ENCODE measurements at places on chromosomes 7 and 10. TPM values are rescaled to one million over a fixed set of nuclear protein-coding genes. Genes with fewer than 3 reads are reported as not detected.
A peak's percentile ranks its signal among the peaks of the same experiment; 100 is the strongest.

SYT15B gene
- total RNA-seq, result not detected

FEZF1 gene
- 330 TPM for total RNA-seq

UNCX gene
- not detected for total RNA-seq

DNA sequence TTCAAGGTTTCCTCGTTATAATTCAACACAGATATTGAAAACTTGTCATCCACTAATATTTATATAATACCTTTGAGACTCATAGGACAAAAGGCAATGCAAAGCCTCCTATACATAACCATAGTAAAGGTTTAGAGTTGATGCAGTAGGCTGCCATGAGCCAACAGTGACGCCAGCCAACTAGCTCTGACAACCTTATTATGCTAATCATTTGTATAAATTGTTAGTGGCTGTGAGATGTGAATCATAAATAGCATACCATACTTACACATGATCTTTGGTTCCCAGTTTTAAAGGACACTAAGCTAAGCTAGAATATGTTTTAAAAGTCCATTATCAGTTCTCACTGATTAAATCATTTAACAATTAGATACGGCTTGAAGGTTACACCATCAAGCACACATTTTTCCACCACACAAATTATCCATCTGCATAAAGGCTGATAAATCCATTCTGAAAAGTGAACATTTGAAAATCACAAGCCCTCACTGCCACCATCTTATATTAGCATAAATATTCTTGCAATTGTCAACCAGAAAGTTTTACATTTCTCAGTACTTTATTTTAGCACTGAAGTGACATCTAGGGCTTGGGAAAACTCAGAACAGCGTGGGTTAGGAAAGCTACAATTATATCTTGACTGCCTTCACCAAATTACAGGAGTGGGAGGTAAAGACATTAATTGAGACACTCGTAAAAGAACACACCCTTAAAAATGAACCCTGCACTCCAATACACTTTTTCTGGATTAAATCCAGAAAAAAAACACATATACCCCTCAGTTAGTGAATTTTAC lies 30.7 kb downstream of the COA1 start:
- H3K4me3 ChIP-seq, result no peak overlapping the region
- no peaks in the 10 kb centered on the region for H3K4me1 ChIP-seq
- H3K27ac ChIP-seq, result no peak overlapping the region
- DNase-seq, result no peak
- H3K36me3 ChIP-seq, result peaks cover 3% of the 10 kb centered on the region
- no peaks in the 10 kb centered on the region for H3K27me3 ChIP-seq

DNA sequence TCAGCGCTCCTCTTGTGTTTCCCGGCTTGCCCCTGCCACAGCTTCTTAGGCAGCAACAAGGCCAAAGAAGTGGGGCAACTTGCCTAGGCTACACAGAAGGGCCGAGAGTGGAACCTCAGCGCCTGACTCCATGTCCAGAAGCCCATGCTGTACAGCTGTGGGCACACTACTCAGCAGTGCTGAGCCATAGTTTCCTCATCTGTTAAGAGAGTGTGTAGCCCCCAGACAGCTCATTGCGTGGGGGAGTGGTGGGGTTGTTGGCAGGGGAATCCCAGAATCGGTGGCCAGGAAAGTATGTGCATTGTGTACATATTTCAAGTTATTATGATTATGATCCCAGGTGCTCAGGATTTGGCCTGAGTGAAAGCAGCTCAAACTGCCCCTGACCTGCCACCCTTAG lies 96.2 kb downstream of the CDH23 start:
- H3K4me3 ChIP-seq, result no peak overlapping the region
- no peaks in the 10 kb centered on the region for H3K27me3 ChIP-seq
- no peaks in the 10 kb centered on the region for H3K4me1 ChIP-seq
- H3K27ac ChIP-seq, result no peak overlapping the region

- H3K4me1 ChIP-seq, result no peaks in the 10 kb centered on the region
- H3K27me3 ChIP-seq, result no peaks in the 10 kb centered on the region
- no peak overlapping the region for H3K27ac ChIP-seq
- H3K4me3 ChIP-seq, result no peak overlapping the region
- H3K36me3 ChIP-seq, result no peaks in the 10 kb centered on the region
Measured at GRCh38 chr7:99459087-99459486, 6.9 kb downstream of the ATP5MF start.

- no peak overlapping the region for H3K27ac ChIP-seq
- DNase-seq, result no peak
- no peak overlapping the region for H3K4me3 ChIP-seq
- H3K36me3 ChIP-seq, result no peaks in the 10 kb centered on the region
Measured at GRCh38 chr7:98221611-98222532, 10.6 kb downstream of the BHLHA15 start.

- no peaks in the 10 kb centered on the region for H3K27me3 ChIP-seq
- no peak overlapping the region for H3K4me3 ChIP-seq
- no peak overlapping the region for H3K27ac ChIP-seq
- DNase-seq, result no peak
- no peaks in the 10 kb centered on the region for H3K4me1 ChIP-seq
Measured at GRCh38 chr10:8238986-8239385, 184.5 kb downstream of the GATA3 start.

DNA sequence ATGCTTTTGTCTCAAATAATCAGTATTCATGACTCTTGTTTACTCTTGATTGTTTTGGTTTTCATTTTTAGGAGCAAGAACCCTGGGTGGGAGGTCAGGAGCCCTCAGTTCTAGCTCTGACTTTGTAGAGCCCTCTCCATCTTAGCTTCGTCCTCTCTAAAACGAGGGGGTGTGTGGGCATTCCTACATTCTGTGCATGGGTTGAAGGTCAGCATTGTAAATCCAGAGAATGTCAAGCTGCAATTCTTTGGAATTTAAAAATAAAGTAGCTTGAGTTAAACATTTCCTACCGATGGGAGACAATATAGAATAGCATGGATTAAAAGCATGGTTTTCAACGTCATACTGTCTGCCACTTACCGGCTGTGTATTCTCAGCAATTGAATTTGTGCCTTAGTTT lies 128.3 kb downstream of the PRPF18 start:
- DNase-seq, result no peak
- no peaks in the 10 kb centered on the region for H3K27me3 ChIP-seq
- no peak overlapping the region for H3K27ac ChIP-seq
- no peak overlapping the region for H3K4me3 ChIP-seq
- peaks cover 12% of the 10 kb centered on the region for H3K4me1 ChIP-seq

DNA sequence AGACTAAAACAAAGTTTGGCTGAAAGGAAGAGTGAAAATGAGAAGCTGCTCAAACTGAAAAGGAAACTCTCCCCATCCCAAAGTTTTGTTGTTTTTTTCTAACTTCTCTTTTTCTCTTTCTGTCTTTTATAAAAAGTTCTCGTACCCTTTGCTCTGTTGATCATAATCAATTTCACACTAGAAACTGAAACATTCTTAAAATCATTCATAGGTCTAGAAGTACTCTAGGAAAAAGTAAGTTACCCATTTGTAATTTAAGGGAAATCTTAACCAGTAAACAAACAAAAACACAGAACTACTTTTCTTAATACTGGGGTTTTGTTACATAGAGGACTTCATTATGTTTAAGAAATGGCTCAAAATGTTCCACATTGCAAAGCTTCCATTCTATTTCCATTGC lies 339.8 kb downstream of the SEMA3D start:
- no peaks in the 10 kb centered on the region for H3K4me1 ChIP-seq
- no peak for DNase-seq
- no peaks in the 10 kb centered on the region for H3K36me3 ChIP-seq
- no peak overlapping the region for H3K27ac ChIP-seq
- H3K27me3 ChIP-seq, result no peaks in the 10 kb centered on the region
- no peak overlapping the region for H3K4me3 ChIP-seq

DNA sequence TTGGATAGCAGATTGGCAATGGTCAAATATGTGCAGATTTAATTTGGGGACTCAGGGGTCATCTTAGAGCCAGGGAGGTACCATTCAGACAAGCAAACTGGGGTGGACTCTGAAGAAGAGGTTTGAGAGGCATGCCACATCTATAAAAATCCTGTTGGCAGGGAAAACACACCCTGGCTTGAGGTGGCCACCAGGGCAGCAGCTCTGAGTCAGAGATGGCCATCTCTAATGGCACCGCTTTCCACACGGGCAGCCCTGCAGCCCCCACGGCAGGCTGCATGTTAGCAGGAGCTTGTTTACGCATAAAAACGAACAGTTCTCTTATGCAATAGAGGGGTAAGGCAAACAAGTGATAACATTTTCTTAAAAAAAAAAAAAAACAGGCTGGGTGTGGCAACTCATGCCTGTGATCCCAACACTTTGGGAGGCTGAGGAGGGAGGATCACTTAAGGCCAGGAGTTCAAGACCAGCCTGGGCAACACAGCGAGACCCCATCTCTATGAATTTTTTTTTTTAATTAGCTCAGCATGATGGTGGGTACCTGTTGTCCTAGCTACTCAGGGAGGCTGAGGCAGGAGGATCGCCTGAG lies 14.9 kb downstream of the DLG5 start:
- DNase-seq, result no peak
- no peaks in the 10 kb centered on the region for H3K27me3 ChIP-seq
- H3K4me1 ChIP-seq, result peaks cover 21% of the 10 kb centered on the region
- H3K27ac ChIP-seq, result no peak overlapping the region
- H3K36me3 ChIP-seq, result no peaks in the 10 kb centered on the region

- no peak overlapping the region for H3K4me3 ChIP-seq
- no peaks in the 10 kb centered on the region for H3K4me1 ChIP-seq
- H3K27ac ChIP-seq, result no peak overlapping the region
- no peak for DNase-seq
- no peaks in the 10 kb centered on the region for H3K27me3 ChIP-seq
- H3K36me3 ChIP-seq, result no peaks in the 10 kb centered on the region
Measured at GRCh38 chr10:1094112-1095057, 38.2 kb downstream of the WDR37 start.

DNA sequence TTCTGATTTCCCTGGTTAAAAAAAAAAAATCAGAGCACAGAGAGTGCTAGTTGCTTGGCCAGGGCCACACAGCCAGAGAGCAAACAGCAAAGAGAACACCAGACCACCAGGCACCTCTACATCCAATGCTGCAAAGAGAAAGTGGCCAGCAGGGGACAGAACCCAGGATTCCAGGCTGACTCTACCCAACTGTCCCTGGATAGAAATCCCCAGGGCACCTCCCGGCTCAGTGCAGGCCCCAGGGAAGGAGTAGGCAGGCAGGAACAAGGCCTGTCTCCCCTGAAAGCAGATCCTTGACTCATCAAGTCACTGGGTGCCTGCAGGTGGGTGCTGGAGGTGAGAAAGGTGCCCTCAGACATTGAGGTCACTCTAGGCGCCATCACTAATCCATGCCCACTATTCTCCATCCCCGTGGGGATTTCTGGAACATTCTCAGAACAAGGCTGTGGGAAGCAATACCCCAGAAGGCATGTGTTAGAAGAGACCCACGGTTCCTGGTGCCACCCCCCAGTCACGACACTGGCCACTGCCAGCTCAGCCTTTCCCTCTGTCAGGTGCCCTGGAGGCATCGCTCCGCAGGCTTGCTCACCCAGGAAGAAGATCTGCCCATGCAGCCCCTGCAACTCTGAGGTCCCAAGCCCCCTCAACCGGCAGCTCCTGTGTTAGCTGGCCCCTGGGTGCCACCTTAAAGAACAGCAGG lies 154.8 kb downstream of the GRID1 start:
- H3K4me1 ChIP-seq, result no peaks in the 10 kb centered on the region
- H3K36me3 ChIP-seq, result no peaks in the 10 kb centered on the region
- no peak overlapping the region for H3K4me3 ChIP-seq
- no peak overlapping the region for H3K27ac ChIP-seq
- DNase-seq, result no peak
- H3K27me3 ChIP-seq, result no peaks in the 10 kb centered on the region

DNA sequence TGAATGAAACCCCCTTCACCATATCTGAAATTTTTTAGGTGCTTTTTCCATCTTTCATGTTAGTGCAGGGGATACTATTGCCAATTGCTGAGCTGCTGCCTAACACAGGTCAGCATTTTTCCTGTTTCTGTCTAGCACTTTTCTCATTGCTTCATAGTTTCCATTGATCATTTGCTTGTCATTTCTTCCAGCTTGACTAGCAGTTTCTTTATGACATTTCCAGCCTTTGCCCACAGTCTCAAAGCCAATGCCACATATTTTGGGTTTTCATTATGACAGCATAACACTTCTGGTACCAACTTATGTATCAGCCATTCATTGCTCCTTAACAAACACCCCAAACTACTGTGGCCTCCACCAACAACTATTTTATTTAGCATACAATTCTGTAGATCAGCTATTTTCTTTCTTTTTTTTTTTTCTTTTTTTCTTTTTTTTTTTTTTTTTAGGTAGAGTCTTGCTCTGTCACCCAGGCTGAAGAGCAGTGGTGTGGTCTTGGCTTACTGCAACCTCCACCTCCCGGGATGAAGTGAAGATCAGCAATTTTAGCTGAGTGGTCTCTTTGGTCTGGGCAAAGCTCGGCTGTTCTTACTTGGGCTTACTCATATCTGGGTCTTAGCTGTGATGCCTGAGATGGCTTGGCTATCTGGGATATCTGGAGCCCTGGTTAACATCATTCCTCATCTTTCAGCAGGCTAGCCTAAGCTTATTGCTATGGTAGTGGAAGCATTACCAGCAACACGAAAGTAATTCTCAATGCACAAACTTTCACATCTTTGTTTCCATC lies 102.3 kb downstream of the EPC1 start:
- no peak overlapping the region for H3K4me3 ChIP-seq
- no peaks in the 10 kb centered on the region for H3K4me1 ChIP-seq
- no peak overlapping the region for H3K27ac ChIP-seq
- no peaks in the 10 kb centered on the region for H3K27me3 ChIP-seq

- no peak overlapping the region for H3K4me3 ChIP-seq
- H3K4me1 ChIP-seq, result no peaks in the 10 kb centered on the region
- H3K27me3 ChIP-seq, result no peaks in the 10 kb centered on the region
- no peaks in the 10 kb centered on the region for H3K36me3 ChIP-seq
Measured at GRCh38 chr10:49484486-49485235, 54.3 kb downstream of the ERCC6 start.

DNA sequence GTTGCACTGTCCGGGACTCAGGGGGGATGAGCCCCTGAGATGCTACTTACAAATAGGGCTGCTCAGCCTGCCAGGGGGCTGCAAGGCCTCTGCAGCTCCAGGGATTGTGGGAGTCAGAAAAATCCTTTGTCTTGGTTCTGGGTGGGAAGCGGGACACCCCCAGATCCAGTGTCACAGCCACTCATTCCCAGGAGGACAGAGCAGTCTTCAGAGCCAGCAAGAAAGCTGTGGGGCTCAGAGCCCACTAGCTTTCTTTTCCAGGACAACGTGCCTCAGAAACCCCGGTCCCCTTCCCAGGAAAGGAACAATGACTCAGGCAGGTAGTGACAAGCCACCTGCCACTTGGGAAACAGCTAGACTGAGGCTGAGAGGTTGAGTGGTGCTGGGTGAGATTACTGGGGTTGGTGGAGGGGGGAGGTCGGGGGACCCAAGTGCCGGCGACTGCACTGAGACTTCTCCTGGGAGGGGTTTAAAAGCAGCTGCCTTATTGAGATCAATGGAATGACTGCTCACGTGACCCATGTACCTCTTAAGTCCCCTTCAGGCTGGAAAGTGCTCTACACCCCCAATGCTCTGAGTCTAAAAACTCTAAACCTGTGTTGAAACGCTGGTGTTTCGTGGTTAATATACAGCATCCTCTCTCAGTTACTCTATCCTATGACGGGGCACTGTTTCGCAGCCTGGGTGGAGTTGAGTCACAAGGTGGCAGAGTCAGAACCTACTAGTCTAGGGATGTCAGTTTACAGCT lies 123.6 kb downstream of the UBE2H start:
- H3K4me1 ChIP-seq, result peaks cover 37% of the 10 kb centered on the region
- H3K27ac ChIP-seq, result no peak overlapping the region
- H3K36me3 ChIP-seq, result no peaks in the 10 kb centered on the region
- H3K4me3 ChIP-seq, result no peak overlapping the region
- peak; percentile 44 for DNase-seq
